ENCODE measurements at places on chromosomes 2 and 18. TPM values are rescaled to one million over a fixed set of nuclear protein-coding genes. Genes with fewer than 3 reads are reported as not detected.

DNA sequence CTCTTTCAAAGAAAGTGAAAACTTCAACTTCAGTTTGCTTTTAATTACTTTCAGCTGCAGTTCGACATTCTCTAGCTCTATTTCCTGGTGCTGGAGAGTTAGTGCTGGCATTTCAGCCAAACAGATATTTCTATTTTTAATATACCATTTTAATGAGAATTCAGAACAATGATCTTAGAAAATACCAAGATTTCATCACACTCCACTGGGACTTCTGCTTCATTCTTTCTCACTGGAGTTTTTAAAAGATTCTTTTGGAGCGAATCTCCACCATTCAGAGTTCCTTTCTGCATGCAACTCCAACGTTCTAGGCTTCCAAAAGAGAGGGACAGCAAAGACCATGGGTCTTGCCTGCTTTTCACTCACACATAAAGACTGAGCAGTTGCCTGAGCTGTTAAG is 94.2 kb downstream of the CABLES1 start:
- no peak overlapping the region for H3K4me3 ChIP-seq
- peaks cover 18% of the 10 kb centered on the region for H3K36me3 ChIP-seq
- H3K27ac ChIP-seq, result peak overlapping the region; percentile 94
- DNase-seq, result peak; percentile 50

DNA sequence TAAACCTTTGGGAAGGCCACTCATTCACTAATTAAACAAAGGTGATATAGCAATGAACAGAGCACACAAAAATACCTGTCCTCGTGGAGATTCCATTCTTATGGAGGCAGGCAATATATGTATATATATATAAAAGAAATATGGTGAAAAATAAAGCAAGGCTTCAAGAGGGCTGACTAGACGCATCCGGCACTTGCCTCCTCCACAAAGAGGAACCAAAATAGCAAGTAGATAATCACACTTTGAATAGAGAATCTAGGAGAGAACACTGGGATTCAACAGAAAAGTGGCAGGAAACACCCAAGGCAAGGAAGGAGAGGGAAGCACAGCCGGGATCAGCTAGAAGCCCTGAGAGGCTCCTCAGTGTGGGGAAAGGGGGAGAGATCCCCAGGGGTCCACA is 218.4 kb upstream of the FOSL2 start:
- H3K36me3 ChIP-seq, result no peaks in the 10 kb centered on the region
- H3K4me1 ChIP-seq, result peaks cover 6% of the 10 kb centered on the region
- no peak for DNase-seq
- no peaks in the 10 kb centered on the region for H3K27me3 ChIP-seq
- no peak overlapping the region for H3K4me3 ChIP-seq

DNA sequence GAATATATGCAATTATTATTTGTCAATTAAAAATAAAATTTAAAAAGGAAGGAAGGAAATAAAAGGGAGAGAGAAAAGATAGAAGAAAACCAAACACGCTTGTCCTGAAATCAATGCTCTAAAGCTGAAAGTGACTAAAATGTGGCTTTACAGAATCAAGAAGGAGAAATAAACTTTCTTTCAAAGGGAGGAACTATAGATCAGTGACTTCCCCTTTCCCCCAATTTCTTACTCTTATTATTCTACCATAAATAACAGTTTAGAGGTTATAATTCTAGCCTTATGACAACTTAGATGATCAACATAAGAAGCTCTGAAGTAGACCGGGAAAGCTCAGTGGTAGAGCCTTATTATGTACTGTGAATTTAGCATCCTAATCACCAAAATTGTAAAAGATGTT is 122.5 kb downstream of the ARHGAP15 start:
- DNase-seq, result no peak
- H3K27ac ChIP-seq, result no peak overlapping the region
- H3K27me3 ChIP-seq, result peaks cover 6% of the 10 kb centered on the region
- H3K36me3 ChIP-seq, result no peaks in the 10 kb centered on the region
- H3K4me3 ChIP-seq, result no peak overlapping the region

The DNAJC27 gene
- 1.3 TPM for polyA plus RNA-seq

The RNF144A gene
- 0.47 TPM for polyA plus RNA-seq

DNA sequence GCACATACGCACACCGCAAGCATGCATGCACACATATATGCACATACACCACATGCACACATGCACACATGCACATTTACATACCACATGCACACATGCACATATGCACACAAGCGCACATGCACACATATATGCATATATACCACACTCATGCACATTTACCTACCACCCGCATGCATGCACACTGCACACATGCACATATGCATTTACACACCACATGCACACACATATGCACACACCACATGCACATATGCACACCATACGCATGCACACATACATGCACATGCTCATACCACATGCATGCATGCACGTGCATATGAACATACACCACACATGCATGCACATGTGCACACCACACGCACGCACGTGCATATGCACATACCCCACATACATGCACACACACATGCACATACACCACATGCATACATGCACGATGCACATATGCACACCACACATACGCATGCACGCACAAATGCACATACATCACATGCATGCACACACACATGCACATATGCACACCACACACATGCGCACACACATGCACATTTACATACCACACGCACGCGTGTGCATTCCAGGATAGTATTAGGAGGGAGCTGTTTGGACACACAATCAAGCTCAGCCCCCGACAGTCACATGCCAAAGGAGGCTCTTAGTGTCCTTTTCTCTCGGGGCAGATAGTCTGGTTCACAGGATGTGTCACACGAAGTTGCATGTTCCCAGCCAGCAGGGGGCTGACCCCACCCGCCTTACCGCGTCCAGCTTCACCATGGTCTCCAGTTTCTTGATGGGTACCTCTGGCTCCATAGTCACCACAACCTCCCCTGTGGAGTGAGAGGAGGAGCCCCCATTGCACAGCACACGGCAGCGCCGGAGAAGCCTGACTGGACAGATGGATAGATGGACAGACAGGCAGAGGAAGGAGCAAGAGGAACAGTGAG is 5.9 kb downstream of the OTOF start:
- no peaks in the 10 kb centered on the region for H3K27me3 ChIP-seq
- no peak for DNase-seq
- no peak overlapping the region for H3K4me3 ChIP-seq
- no peaks in the 10 kb centered on the region for H3K4me1 ChIP-seq
- no peaks in the 10 kb centered on the region for H3K36me3 ChIP-seq

The TUBB8B gene
- not detected for polyA plus RNA-seq

The RNF152 gene
- polyA plus RNA-seq, result 7.5 TPM

The SANBR gene
- 3.3 TPM for polyA plus RNA-seq

GRCh38 chr2:216495656-216496055 is 3.0 kb upstream of the RPL37A start:
- peak overlapping the region; percentile 84 for H3K27ac ChIP-seq
- peak; percentile 77 for DNase-seq
- no peak overlapping the region for H3K4me3 ChIP-seq
- peaks cover 21% of the 10 kb centered on the region for H3K4me1 ChIP-seq

The ABCG5 gene
- polyA plus RNA-seq, result not detected

The PTPRN gene
- 22.0 TPM for polyA plus RNA-seq

The ASB18 gene
- polyA plus RNA-seq, result not detected

The LRRTM4 gene
- not detected for polyA plus RNA-seq

DNA sequence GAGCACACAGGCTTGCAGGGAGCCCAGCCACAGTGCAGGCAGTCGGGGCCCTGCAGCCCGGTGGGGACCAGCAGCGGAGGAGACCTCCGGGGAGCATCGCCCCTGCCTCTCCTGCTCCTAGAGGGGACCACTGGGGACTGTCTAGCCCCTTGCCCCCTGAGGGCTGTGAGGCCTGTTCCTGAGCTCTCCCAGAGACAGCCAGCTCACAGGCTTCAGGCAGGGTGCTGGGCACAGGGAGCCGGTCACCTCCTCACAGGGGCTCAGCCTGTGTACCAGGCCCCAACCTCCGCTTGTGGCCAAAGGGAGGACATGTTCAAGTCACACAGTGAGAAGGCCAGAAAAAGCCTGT is 3.5 kb upstream of the NMUR1 start:
- no peak for DNase-seq
- H3K27ac ChIP-seq, result no peak overlapping the region
- H3K27me3 ChIP-seq, result peaks cover 39% of the 10 kb centered on the region
- no peak overlapping the region for H3K4me3 ChIP-seq
- no peaks in the 10 kb centered on the region for H3K4me1 ChIP-seq
- H3K36me3 ChIP-seq, result no peaks in the 10 kb centered on the region

- no peak overlapping the region for H3K27ac ChIP-seq
- H3K27me3 ChIP-seq, result no peaks in the 10 kb centered on the region
- no peaks in the 10 kb centered on the region for H3K4me1 ChIP-seq
- H3K4me3 ChIP-seq, result no peak overlapping the region
- H3K36me3 ChIP-seq, result no peaks in the 10 kb centered on the region
Observed at GRCh38 chr2:197863744-197864143, 59.4 kb downstream of the PLCL1 start.

- no peaks in the 10 kb centered on the region for H3K27me3 ChIP-seq
- peaks cover 6% of the 10 kb centered on the region for H3K36me3 ChIP-seq
- DNase-seq, result no peak
- H3K27ac ChIP-seq, result no peak overlapping the region
- H3K4me1 ChIP-seq, result no peaks in the 10 kb centered on the region
Observed at GRCh38 chr2:3253913-3254441, 123.6 kb downstream of the EIPR1 start.

DNA sequence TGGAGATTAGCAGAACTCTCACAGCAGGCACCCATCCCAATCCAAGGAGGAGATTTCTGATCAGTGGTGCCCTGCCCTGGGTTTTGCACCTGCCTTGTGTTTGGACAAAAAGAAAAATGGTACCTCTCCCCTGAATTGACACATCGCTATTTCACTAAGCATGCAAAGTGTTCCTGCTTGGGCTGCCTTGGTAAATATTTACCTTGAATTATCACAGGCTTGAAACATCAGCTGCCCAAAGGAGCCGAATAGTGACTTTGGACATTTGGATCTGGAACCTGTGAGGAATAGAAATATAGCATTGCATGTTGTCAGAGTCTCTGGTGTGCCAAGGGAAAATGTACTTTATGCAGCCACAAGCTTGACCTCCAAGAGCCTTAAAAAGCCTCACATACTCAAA is 926.4 kb upstream of the FANCL start:
- no peaks in the 10 kb centered on the region for H3K4me1 ChIP-seq
- no peak overlapping the region for H3K27ac ChIP-seq
- H3K4me3 ChIP-seq, result no peak overlapping the region
- H3K27me3 ChIP-seq, result no peaks in the 10 kb centered on the region
- no peak for DNase-seq

The KCNG2 gene
- not detected for polyA plus RNA-seq

The ANKRD30B gene
- polyA plus RNA-seq, result not detected

- DNase-seq, result no peak
- no peaks in the 10 kb centered on the region for H3K4me1 ChIP-seq
- H3K27ac ChIP-seq, result no peak overlapping the region
- no peaks in the 10 kb centered on the region for H3K36me3 ChIP-seq
Observed at GRCh38 chr2:871175-871727, 79.4 kb upstream of the SNTG2 start.

DNA sequence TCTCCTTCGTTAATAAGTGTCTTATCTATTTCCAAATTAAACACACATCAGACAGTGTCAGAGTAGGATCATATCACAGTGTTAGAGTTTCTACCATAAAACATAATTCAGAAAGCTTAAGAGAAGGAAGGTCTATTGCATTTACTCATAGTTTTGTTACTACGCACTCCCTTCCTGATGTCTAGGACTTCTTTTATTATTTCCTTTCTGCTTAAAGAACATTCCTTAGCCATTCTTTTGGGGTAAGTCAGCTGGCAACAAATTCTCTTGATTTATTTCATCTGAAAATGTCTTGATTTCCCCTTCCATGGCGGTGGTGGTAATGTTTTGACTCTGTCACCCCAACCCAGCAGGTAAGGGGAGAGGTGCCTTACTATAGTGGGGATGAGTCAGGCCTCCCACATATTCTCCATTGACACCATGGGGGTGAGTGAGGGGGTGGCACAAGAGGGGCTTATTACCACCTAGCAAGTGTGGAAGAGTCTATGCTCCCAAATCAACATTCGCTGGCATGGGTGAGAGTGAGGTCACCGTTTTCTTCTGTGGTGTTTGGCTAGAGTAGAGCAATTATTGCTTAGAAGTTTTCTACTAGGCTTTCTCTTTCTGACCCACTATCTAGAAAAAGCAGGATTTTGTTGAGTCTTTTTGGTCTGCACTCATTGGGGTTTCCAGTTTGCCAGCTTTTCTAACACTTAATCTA is 29.9 kb downstream of the ABCB11 start:
- no peak for DNase-seq
- H3K27me3 ChIP-seq, result no peaks in the 10 kb centered on the region
- H3K36me3 ChIP-seq, result no peaks in the 10 kb centered on the region
- H3K4me1 ChIP-seq, result no peaks in the 10 kb centered on the region

The MLPH gene
- 23.7 TPM for polyA plus RNA-seq

DNA sequence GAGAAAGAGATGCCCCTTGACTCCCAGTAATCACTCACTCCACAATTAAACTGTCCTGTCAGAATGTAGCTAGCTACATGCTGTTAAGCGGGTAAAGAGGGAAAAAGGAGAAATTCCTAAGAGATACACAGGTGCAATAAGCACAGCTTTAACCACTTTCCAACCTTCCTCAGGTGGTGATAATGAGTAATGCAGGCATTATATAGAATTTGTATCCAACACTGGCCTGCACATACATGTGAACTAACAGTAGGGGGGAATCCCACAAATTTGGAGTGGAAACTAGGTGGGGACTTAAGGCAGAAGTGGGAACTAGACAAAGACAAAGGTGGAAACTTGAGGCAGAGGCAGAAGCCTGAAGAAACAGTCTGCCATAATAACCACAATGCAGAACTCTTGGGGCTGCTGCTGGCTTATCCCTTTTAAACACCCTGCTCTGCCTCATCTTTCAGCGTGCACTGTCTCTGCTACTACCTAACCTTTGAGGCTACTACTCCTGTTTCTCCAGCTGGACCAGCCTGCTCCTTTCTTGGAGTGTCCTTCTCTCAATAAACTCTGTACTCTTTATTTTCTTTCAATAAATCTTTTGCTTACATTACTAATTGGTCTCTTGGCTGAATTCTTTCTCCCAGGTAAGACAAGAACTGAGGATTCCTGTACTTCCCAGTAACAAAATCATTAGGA is 259.7 kb downstream of the PDE11A start:
- H3K36me3 ChIP-seq, result no peaks in the 10 kb centered on the region
- H3K4me1 ChIP-seq, result no peaks in the 10 kb centered on the region
- DNase-seq, result no peak

DNA sequence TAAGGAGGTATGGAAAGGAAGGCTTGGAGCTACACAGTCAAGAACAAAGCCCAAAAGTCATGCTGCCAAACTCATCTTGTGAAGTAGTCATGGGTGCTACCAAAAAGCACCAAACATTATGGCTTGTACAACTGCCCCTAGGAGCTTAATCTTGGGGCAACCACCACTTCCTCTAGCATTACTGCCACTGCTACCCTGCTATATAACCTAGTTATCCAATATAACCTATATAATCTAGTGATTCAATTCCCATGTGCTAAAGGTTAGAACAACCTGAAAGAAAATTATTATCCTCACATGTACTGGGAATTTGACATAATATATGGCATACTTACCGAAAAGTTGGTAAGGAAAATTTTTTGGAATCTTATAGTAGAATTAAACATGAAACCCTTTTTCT is 102.6 kb upstream of the RBBP8 start:
- H3K4me3 ChIP-seq, result no peak overlapping the region
- H3K36me3 ChIP-seq, result no peaks in the 10 kb centered on the region
- H3K4me1 ChIP-seq, result peaks cover 6% of the 10 kb centered on the region
- no peak overlapping the region for H3K27ac ChIP-seq
- DNase-seq, result no peak
- H3K27me3 ChIP-seq, result no peaks in the 10 kb centered on the region

The NOSTRIN gene
- 0.15 TPM for polyA plus RNA-seq

Data from IMR-90 (cell line).